ENCODE measurements at places on chromosomes 12 and 14.

- no peak for DNase-seq
Observed at GRCh38 chr14:71108398-71109119, 201.3 kb downstream of the PCNX1 start.

DNA sequence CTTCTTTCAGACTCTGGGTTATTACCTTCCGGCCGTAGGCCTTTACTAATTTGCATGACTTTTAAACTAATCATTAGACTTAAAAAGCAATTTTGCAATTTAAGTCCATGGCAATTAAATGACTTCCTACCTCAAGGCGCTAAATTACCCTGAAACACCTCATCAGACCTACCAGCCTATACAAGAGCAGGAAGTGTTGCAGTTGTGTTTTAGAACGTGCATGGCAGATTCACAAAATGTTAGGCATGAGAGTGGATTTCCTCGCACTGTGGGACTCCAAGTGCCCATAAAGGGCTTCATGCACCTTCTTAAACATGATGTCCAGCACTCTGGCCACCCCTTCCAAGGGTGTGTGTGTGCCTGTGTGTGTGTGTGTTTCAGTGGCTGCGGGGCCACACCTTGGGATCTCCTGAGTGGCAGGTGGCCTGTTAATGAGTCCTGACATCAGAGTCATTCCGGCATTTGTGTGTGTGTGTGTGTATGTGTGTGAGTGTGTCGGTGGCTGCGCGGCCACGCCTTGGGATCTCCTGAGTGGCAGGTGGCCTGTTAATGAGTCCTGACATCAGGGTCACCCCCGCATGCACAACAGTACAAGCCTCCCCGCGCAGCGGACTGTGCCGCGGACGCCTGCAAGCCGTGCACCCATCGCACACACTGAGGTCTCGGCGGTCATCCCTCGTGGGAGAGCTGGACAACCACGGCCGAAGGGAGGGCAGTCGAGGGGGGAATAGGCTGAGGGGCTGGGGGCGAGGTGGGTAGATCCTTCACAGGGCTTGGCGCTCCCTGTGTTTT is 900 bp downstream of the C2CD5 start:
- DNase-seq: peak; percentile 59

DNA sequence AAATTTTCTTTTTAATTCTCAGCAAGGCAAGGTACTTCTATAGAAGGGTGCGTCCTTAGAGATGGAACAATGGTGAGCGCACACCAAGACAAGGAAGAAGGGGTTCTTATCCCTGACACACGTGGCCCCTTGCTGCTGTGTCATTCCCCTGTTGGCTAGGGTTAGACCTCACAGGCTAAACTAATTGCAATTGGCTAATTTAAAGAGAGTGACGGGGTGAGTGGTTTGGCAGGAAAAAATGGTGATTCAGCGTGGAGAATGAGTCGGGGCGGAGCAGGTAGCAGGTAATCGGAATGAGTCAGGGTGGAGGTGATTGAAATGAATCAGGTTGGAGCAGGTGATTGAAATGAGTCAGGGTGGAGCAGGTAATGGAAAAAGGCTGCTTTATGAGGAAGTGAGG is 36.3 kb upstream of the HECTD1 start:
- no peak for DNase-seq

DNA sequence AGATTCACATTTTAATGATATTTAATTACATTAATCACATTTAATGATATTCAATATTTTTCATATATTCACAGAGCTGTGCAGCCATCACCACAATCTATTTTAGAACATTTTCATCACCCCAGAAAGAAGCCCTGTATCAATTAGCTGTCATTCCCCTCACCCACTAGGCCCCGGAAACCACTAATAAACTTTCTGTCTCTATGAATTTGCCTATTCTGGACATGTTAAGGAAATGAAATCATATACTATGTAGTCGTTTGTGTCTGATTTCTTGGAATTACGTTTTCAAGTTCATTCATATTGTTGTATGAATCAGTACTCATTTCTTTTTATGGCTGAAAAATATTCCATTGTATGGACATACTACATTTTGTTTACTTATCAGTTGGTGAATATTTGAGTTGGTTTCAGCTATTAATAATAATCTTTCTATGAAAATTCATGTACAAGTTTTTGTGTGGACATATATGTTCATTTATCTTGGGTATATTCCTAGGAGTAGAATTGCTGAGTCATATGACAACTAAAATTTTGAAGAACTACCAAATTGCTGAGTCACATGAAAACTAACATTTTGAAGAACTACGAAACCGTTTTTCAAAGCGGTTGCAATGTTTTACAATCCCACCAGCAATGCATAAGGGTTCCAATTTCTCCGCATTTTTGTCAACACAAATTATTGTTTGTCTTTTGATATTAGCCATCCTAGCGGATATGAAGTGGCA is 11.7 kb upstream of the OTOGL start:
- DNase-seq: no peak

- no peak for DNase-seq
Observed at GRCh38 chr14:96307434-96307833, 51.4 kb downstream of the BDKRB1 start.

GRCh38 chr12:90695415-90695814 is 259.6 kb downstream of the CCER1 start:
- DNase-seq: no peak

DNA sequence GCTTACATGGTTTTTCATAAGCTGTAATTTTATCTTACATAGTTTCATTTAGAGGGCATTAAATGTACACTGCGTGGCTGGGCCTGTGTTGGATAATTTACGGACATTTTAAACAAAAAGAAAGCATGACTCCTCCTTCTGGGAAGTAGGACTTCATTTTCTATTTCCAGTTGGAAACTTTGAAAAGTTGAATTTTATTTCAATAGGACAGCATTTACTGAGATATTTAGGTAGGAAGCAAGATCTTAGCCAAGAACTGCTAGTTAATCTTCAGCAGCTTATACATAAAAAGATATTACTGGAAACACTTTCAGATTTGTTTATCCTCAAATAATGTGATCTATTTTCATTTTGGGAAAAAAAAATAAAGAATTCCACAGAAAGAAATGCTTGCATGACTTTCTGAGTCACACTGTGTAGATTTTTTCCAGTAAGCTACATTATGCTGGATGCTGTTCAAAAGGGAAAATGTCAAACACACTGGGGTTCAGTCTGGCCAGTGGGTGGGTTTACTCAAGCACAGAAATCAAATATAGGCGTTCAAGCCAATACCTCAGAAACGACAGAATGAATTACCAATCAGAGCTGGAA is 239.4 kb upstream of the KRR1 start:
- DNase-seq: no peak

DNA sequence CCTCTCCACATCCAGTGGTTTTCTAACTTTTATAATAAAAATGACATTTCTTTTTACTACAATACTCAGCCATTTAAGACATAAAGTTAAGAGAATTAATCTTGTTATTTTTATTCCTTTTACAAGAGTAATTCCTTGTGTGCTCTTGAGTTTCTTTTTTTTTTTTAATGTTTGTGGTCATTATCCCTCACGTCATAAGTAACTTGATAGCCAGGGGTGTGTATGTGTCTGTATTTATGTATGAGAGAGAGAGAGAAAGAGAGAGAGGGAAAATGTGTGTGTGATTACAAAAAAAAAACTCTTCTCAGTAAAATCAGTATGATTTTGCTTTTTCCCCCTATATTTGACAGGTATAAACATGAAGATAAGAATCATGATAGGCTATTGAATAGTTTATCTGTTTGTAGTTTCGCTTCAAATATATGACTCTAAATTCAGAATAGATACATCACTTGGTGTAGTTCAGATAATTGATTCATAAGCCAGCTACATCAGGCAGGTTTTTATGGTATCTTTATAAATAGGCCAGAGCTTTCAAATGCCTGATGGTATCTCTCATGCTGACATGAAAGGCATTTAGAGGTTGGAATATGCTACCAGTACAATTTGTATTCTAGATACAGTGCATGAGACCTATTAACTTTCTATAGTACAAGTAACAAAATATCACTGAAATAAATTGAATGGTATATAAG is 34.9 kb downstream of the RERGL start:
- no peak for DNase-seq

DNA sequence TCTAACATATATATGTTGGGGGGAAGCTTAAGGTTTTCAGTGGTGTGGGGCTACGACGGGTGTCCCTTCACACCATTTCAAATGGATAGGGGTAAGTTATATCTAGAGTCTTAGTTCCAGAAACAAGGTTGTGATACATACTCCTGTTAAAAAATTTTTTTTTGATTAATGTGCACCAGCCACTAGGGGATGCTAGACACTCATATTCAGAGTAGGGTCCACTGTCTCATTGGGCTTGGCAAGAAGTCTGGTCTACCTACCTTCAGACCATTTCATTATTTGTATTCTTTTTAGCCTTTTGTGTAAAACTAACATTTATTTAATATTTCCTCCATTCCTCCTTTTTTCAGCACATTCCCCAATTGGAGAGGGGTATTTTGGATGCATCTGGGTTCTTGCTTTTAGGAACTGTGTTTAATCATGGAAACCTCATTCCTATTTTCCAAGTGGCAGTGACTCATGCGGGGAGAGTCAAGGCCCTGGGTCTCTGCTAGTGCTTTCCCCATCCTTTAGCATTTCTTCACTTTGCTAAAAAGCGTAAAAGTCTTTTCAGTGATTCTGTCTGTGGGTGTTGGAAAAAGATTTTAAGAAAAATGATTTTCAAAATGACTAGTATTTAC is 33.4 kb downstream of the ANO4 start:
- DNase-seq: peak; percentile 75

Measured in NCI-H1105 treated with DMSO at 0.1 percent for 48 hours (cell line).